ENCODE measurements at places on chromosomes 11 and 22. TPM values are rescaled to one million over a fixed set of nuclear protein-coding genes. Genes with fewer than 3 reads are reported as not detected.

Gene B4GALNT4
- 9.6 TPM for total RNA-seq

Gene RPS19BP1
- total RNA-seq = 66.6 TPM

Gene OR10G8
- not detected for total RNA-seq

Gene TPBGL
- not detected for total RNA-seq

Gene ZNF214
- 1.7 TPM for total RNA-seq

Gene OR2AT4
- total RNA-seq = not detected

Gene HEPN1
- not detected for total RNA-seq
